Fibroblast of skin of scalp (primary cell): ENCODE measurements at places on chromosomes 1 and 21.
A peak's percentile ranks its signal among the peaks of the same experiment; 100 is the strongest.

DNA sequence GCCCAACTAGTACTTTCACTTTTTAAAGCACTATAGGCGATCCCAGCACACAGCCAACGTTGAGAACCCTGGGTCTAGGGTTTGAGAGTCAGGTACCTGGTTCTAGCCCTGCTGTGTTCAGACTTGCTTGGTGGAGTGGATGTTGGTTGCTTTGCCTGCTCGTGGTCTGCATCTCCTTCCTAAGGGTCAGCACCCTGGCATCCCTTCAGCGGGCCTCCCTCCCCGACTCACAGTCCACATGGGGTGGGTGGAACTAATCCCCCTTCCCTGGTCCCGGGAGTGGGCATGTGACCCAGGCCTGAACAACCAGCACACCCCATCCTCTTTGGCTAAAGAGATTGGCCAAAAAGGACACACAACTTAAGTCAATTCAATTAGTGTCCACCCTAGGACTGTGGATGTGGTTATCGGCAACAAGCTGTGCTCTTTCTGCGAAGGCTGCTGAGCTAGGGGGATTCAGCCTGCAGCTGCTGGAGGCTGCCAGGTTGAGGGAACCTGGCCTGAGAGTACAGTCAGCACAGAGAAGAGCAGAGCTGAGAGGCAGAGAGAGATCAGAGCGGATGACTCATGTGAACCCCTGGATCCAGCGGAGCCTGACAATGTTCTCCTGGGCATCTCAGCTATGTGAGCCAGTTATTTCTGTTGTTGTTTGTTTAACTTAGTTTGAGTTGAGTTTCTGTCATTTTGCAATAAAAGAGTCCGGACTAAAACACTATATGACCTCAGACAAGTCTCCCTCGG lies 138.9 kb downstream of the ACTL8 start:
- no peak for DNase-seq

- DNase-seq, result peak; percentile 57
These were observed 154.4 kb downstream of the PLPP3 start for GRCh38 chr1:56424744-56425493.

DNA sequence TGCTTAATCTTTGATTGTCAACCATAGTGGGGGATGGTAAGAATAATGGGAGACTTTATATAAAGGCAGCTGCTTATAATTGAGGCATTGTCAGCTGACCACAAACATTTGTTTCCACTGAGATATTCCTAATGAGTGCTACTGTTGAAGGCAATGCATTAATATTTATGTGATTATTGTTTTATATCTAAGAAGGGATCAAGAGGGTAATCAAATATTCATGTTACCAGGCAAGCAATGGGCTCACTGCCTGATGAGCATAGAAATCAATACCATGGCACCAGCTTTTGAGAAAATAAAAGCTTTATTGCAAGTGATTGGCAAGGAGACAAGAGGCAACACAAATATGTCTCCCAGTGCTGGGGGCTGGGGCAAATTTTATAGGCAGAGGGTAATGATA lies 706.7 kb upstream of the ADAMTS5 start:
- DNase-seq, result no peak

DNA sequence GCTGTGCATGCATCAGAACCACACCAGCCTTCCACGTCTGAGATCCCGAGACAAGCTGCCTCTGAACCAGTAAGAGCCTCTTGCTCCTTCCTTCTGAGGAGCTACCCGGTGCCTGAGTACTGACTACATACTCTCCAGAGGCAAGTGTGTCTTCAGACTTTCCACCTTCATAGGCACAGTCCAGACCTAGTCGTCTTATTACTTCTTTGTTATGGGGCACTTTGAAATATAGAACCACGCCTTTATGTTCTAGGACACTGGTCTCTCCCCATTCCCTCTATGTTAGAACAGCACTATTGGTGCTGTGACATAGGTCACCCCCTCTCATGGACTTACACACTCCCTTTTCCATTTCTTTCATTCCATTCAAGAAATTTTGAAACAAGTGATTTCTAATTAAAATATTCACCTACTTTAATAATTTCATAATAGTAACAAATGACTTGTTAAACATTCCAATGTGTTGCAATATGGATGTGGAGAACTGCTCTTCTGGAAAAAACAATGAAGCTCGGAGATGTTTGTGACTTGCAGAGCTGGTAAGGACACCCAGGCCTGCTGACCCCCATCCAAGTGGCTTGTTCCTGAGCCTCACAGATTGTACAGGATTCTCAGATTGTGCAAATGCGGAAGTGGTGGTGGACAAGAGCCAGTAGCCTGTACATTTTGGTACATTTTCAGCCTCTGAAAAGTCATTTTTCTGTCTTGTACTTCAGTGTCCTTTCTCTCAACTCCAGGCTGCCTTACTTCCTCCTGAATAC lies 76.1 kb upstream of the SIPA1L2 start:
- no peak for DNase-seq

GRCh38 chr1:31272369-31272768 lies 24.2 kb downstream of the SNRNP40 start:
- DNase-seq, result no peak

GRCh38 chr1:67953301-67953700 lies 97.1 kb downstream of the DIRAS3 start:
- DNase-seq, result no peak

GRCh38 chr1:230536641-230537155 lies 105.6 kb upstream of the COG2 start:
- DNase-seq, result no peak

- no peak for DNase-seq
These were observed 303.3 kb upstream of the DEPDC1 start for GRCh38 chr1:68800182-68800581.
